NCI-H187 treated with DMSO at 0.1 percent for 48 hours (cell line): ENCODE measurements at places on chromosomes 2 and 18.

DNA sequence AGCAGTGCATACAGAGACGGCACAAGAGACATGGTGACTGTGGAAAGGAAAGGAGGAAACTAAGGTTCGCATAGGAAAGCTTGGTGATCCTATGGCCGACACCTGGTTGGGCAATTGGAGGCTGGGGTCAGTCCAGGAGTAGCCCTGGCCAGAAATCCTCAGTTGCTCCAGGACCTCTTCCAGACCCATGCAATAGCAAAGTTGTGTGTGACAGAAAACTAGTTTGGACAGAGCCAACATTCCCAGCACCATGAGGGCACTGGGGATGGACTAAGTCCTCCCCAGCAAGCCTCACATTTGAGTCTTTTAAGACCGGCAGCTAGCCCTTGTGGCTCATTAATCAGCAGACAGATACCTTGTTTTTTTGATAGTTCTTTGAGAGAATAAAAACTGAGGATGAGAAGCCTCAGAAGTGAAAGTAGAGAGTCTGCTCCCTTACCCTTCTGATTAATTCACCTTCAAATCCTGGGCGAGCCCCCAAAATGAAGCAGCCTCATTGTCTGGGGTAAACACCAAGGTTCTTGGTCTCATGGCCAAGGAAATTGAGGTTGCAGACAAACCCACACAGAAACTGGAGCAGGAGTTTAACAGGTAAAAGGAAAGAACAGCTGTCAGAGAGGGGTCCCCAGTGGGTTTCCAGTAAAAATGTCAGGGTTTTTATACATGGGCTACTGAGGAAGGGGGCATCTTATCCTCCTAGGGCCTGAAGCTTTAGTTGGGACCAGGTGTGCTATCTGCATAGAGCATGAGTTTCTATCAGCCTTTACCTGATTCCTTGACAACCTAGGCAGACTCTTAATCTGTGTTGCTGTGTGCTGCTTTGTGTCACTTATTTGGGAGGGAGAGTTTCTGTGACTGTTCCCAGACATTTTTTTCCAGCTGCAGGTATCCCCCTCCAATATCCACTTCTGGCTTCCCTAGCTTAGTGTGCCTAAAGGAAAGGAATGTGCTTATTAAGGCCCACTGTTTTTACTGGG is 39.1 kb downstream of the STK17B start:
- DNase-seq: no peak

DNA sequence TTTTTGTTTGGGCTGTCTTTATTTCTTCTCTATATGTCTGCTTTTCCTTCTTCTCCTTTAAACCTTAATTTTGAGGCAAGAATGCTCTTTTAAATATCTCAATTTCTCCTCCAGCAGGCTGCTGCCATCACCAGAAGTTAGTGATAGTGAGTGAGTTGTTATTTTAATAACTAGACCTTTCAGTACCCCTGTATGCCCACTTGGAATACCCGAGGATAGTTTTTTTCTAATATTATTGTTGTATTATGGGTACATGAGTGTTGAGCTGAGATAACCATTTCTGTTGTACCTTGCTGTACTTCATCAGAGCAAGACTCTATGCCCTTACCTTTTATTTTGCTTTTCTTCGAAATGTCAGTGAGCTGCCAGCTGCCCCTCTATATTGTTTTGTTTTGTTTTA is 50.1 kb downstream of the PPM1B start:
- no peak for DNase-seq

GRCh38 chr2:105344704-105345345 is 7.5 kb downstream of the C2orf49 start:
- no peak for DNase-seq

GRCh38 chr2:42435628-42436027 is 58.2 kb downstream of the KCNG3 start:
- no peak for DNase-seq

DNA sequence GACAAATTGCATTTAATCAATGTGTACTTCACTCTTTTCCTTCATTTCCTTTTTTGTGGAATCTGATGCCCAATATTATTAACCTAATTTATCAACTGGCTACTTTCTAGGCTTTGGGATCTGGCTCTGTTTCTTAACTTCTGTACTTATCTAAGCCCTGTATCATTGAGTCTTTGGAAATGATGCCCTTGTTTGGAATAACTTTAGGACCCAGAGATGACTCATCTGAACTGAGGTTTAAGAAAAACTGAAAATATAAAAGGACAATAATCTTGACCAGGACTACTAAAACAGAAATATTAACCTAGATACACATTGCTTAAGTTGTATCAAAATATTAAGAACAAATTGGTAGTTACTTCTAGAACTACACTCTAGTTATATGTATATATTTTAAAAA is 600.8 kb downstream of the CPS1 start:
- no peak for DNase-seq
